Activated naive CD4-positive, alpha-beta T cell (primary cell): ENCODE measurements at places on chromosomes 5 and 9.

GRCh38 chr9:22030101-22030598 is 21.0 kb upstream of the CDKN2B start:
- no peak for DNase-seq

- no peak for DNase-seq
Measured at GRCh38 chr5:78667461-78668103, 19.0 kb upstream of the LHFPL2 start.

DNA sequence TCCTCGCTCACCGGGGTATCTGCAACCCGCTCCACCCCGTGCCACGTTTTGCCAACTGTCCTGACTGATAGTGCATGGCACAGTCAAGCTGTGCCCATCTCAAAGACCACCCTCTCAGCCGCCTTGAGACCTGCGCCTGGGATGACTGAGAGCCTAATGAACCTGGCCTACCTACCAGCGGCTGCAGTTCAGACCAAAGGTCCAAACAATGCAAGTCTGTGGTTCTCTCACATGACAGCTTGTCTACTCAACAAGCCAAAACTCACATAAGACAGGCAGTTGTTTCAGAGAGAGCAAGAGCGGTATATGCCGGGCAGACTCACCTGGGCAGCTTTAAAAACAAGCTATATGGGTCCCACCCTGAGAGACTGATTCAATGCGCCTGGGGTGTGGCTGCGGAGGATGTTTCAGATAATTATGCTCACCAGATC is 70.5 kb downstream of the EPB41L4B start:
- no peak for DNase-seq

DNA sequence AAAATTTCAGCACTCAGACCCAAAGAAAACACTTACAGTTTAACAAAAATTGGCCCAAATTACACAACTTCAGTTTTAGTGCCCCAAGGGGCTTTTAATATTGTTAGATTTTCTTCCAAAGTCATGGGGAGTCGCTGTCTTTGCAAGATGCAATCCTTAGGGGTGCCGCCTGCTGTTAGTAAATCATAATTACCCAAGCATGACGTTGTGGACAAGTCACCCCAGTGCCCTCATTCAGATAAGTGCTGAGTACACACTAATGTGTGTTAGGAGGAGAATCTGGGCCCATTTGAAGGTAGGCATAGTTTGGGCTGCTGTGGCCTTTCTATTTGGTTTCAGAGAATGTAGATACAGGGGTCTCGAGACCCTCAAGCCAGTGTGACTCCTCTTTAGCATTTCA is 138.1 kb downstream of the SV2C start:
- no peak for DNase-seq

- no peak for DNase-seq
Measured at GRCh38 chr9:25224309-25224708, 453.9 kb downstream of the TUSC1 start.

GRCh38 chr9:636931-637591 is 204.4 kb upstream of the DMRT1 start:
- DNase-seq, result no peak

DNA sequence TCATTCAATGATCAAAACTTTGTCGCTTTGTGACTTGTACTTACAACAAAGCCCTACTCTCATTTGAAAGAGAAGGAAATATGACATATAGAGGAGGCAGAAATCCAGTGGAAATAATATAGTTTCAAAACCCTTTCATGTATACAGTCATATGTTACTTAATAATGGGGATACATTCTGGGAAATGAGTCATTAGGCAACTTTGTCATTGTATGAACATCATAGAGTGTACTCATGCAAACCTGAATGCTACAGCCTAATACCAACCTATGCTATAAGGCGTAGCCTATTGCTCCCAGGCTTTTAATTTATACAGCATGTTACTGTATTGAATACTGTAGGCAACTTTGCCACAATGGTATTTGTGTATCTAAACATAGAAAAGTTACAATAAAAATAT is 69.0 kb upstream of the SMC2 start:
- no peak for DNase-seq

- no peak for DNase-seq
Measured at GRCh38 chr5:88193896-88194295, 74.7 kb downstream of the TMEM161B start.
